Activated CD4-positive, CD25-positive, alpha-beta regulatory T cell (primary cell): ENCODE measurements at places on chromosomes 2 and 18.

GRCh38 chr2:134275058-134275862, 21.4 kb downstream of the MGAT5 start:
- no peak for DNase-seq

DNA sequence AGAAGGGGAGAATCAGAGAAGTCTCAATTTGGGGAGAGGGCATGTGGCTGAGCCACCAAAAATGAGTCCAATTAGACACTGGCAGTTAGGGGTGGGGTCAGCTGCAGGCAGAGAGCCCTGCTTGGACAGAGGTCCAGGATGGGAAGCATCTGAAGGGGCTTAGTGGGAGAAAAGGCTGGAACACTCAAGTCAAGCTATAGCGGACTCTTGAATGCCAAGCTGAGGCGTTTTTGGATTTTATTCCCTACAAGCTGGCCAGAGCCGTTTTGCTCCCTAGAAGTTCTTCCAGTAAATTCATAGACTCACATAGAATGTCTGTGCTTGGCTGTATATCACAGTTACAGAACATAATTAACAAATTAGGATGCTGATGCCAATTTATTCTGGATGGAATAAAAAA, 172.8 kb downstream of the ACOXL start:
- DNase-seq = no peak

- no peak for DNase-seq
Observed at GRCh38 chr2:134713176-134713575, 5.6 kb downstream of the TMEM163 start.

GRCh38 chr18:58881477-58881876, 16.8 kb downstream of the ZNF532 start:
- no peak for DNase-seq

GRCh38 chr18:48545757-48546321, 7.0 kb downstream of the CTIF start:
- DNase-seq = no peak
